Stimulated activated CD8-positive, alpha-beta memory T cell treated with anti-CD3 and anti-CD28 coated beads, Interleukin-7, amount 100 ng/mL, for 1 hour (primary cell): ENCODE measurements at places on chromosomes 5 and 9.

GRCh38 chr5:143921525-143922311, 109.8 kb downstream of the HMHB1 start:
- no peak for DNase-seq

GRCh38 chr5:14102666-14103065, 40.5 kb upstream of the TRIO start:
- DNase-seq = no peak

DNA sequence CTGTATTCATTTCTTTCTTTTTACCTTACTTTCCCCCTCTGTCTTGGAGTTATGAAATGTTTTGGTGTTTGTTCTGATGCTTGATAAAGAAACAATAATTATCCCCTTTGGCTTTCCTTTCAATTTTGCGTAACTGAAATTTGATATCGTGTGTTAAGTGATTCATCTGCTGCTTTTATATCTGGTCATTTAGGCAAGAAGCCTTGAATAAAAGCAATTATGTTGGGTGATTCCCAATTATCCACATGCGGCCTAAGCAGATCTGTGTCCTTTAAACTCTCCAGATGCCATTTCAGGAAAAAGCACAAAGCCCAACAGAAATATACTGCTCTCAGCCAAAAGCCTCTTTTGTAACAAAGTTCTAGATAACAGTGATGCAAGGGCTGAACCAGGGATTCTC, 92.8 kb downstream of the TAF11L14 start:
- DNase-seq = no peak

- no peak for DNase-seq
Measured at GRCh38 chr5:107592515-107592914, 78.2 kb downstream of the EFNA5 start.

- no peak for DNase-seq
Measured at GRCh38 chr9:127336506-127337352, 60.2 kb upstream of the SLC2A8 start.

GRCh38 chr9:75847085-75847484, 43.4 kb upstream of the PCSK5 start:
- DNase-seq = no peak

DNA sequence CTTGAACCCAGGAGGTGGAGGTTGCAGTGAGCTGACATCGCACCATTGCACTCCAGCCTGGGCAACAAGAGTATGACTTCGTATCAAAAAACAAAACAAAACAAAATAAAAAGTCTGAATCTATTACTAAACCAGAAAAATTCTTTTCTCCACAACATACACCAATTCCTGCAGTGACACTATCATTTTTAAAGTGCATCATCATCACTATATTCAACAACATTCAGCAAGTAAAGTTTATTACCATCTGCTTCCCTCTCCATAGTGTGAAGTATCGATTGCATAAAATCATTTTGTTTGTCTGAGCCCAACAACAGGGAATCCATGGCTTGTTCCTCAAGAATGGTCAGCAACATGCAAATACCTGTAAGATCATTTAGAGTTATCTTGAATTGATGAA, 20.4 kb downstream of the SETX start:
- DNase-seq = no peak

GRCh38 chr5:31361234-31361633, 167.7 kb downstream of the CDH6 start:
- DNase-seq = no peak

- DNase-seq = no peak
Measured at GRCh38 chr9:38689678-38690077, 30.3 kb downstream of the FAM240B start.

GRCh38 chr9:83238871-83239640, 176.1 kb upstream of the RASEF start:
- DNase-seq = no peak

GRCh38 chr5:143685246-143685815, 126.6 kb upstream of the HMHB1 start:
- DNase-seq = no peak

GRCh38 chr9:104088416-104088815, 5.7 kb upstream of the SMC2 start:
- no peak for DNase-seq

DNA sequence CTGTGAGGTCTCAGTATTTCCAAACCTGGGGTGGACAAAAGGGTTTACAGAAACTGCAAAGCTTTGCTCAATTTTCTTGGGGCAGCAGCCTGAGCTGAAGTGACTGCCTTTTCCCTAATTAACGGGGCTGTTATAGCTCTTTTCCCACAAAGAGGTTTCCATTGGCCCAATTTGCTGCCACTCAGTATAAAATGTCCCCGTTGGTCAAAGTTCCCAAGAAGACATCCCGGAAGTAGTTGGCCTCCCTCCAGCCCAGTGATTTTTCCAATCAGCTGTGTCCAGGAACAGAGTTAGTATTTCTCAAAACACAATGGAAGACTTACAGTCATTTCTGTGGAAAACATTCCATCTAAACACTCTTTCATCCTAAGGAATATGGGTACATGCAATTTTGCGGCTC, 643.6 kb downstream of the ACTL7B start:
- DNase-seq = no peak

DNA sequence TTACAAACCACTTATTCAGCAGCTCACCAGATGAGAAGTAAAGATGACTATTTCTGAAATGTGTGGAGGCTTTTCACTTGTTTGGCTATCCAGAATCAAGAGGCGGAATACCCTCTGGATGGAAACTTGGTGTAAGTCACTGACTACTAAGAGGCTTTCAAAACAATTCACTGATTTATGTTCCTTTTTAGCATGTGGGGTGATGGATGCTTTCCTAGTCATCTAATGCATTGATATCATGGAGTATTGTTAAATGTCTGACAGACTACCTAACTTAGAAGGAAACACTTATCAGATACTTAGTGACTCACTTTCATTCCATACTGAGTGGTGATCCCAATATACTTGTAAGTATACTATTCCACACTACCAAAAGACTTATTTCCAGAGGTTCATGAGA, 141.4 kb downstream of the PLK2 start:
- DNase-seq = no peak

DNA sequence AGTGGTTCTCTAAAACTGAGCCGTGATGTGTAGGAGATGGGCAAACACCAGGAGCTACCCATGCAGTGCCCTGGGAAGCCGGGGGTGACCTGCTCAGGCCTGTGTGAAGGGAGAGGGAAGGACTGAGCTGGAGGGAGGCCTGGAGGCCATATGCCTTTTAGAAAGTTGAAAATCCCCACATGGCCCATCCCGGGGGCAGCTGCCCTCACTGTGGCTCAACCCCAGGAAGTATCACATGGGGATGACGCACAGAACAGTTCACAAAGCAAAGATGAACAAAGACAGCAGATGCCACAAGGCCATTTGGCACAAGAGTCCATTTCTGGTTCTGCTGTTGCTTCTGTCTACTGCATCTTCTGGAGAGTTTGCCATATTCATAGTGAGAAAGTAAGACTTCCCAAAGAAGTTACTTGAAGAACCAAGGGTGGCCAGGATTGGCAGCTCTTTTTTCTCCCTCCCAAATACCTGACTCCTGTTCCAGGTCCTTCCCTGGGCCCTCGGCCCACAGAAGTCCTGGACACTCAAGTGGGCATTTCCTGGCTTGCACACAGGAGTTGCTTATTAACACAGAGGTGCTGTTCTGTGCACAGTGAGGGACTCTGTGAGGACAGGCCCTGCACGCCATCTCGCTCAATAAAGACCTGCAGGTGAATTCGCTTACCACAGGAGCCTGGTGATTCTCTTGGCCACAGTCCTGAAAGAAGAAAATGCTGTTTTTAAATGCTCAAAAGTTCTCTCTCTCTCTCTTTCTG, 25.1 kb downstream of the ACSL6 start:
- DNase-seq = no peak

- no peak for DNase-seq
Measured at GRCh38 chr5:51664491-51665250, 281.4 kb downstream of the ISL1 start.

- DNase-seq = no peak
Measured at GRCh38 chr9:106482733-106483132, 380.2 kb upstream of the ZNF462 start.

DNA sequence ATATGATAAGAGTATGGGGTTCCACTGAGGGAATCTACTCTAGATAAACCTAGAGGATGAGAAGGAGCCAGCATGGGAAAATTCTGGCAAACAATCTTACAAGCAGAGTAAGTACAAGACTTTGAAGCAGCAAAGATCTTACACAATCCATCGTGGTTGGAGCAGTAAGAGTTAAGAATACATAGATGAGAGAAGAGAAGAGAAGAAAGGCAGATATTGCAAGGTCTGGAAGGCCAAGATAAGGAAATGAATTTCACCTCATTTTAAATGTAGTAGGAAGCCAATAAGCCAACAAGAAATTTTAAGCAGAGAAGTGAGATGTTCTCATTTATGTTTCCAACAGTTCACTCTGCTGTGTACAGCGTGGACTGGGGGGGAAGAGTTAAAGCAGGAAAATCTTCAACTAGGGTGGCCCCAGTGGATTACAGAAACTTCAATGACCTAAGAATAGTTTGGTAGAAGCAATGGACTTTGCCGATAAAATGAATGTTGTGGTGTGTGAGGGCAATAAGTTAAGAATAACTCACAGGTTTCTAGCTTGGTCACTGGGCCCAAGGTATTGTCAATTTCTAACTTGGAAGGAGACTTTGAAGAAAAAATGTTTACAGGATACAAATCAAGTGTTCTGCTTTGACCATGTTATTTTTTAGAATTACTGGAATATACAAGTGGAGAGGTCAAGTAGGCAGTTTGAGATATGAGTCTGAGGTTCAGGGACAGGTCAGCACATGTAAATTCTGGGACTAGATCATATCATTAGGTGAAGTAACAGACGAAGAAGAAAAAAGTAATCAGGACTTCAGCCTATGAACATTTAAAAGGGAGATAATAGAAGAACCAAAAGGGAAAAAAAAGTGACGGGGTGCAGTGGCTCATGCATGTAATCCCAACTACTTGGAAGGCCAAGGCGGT, 12.1 kb upstream of the ISOC1 start:
- DNase-seq = no peak

- no peak for DNase-seq
Measured at GRCh38 chr9:136373300-136374182, at the start of gene CARD9. Gene CARD9 (minus strand): TSS chr9:136373669. CDS start chr9:136372078, 1,591 bp downstream.

DNA sequence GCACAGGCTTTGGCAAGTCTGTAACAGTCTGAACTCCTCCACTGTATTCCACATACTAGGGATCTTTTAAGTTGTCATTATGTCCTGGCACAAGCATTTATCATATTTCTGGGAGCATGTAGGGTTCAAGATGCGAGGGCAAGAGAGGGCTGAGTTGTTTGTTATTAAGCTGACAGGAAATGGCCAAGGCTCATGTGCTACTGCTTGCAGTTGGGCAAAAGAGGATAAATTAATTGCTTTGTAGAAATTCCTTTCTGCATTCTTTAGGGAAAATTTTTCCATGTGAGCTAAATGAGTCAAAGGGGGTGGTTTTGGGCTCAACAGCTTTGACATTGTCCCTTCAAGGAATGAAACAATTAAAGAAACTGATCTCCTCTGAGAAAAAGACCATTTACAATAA, 35.4 kb downstream of the DOCK8 start:
- DNase-seq = no peak

DNA sequence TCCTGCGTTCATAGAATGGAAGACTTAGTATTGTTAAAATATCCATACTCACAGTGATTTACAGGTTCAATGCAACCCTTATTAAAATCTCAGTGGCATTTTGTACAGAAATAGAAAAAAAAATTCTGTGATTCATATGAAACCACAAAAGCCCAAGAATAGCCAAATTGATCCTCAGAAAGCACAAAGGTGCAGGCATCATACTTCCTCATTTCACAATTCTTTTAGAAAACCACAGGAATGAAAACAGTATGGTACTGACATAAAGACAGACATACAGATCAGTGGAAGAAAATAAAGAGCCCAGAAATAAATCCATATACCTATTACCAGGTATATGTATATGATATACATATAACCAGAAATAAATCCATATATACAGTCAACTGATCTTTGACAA, 86.8 kb upstream of the MEGF10 start:
- DNase-seq = no peak

GRCh38 chr9:17349831-17350230, 215.0 kb downstream of the CNTLN start:
- no peak for DNase-seq

GRCh38 chr5:148858106-148858505, 31.7 kb downstream of the ADRB2 start:
- DNase-seq = no peak

DNA sequence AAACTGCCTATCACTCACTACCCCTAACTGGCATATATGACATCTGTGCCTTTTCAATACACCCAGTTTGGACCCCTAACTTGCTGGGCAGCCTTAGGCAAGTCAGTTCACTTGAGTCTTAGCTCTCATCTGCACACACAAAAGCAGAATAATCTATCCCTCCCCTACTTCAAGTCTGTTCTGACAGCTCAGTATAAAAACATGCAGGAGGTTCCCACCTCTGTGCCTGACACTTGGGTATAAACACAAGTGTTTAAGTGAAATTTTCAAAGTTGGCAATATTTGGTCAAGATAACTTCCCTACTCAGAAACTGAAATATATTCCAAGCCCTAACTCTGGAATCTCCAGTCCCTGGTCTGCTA, 12.6 kb downstream of the HNRNPH1 start:
- no peak for DNase-seq

GRCh38 chr9:14223081-14223480, 90.9 kb downstream of the NFIB start:
- no peak for DNase-seq

- no peak for DNase-seq
Measured at GRCh38 chr5:168317096-168317520, 25.7 kb downstream of the WWC1 start.

- DNase-seq = no peak
Measured at GRCh38 chr9:129773262-129774048, 20.6 kb upstream of the PTGES start.

- no peak for DNase-seq
Measured at GRCh38 chr9:1018121-1018520, 32.0 kb upstream of the DMRT2 start.

DNA sequence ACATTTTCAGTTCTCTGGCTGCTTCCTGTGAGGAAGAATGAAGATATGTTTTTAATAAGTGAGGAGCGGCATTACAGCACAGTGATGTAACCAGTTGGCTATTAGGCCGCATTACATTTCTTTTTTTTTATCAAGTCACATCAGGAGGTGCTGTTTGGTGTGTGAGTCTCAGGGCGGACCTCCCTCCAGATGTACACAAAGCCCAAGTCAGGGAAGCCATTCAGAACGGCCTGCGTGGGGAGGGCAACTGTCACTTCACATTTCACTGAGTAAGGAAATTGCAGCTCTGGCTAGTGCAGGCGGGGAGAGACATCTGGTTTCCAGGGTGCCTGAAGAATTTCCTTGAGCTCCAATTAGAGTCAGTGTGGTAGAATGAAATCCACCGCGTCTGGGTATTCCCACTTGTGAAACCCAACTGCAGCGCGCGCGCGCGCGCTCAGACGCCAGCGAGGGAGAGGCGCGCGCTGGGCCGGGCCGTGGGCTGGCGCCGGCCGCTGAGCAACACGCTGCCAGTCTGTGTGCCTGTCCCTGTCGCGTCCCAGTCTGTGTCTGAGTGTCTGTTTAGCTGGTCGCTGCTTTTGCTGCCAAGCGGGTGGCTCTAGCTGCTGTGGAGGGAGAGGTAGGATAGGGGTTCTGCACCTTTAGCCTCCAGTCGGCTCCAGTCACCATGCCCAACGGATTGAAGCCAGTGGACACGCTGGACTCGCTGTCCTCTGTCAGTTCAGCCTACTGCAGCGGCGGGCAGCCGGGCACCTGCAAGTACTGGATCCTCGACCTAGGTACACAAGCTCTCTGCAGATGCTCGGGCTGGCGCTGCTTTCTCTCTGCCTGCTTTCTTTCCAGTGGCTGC, 140.8 kb upstream of the OTULINL start:
- DNase-seq = no peak
